ENCODE measurements at places on chromosomes 7 and 10. TPM values are rescaled to one million over a fixed set of nuclear protein-coding genes. Genes with fewer than 3 reads are reported as not detected.

DNA sequence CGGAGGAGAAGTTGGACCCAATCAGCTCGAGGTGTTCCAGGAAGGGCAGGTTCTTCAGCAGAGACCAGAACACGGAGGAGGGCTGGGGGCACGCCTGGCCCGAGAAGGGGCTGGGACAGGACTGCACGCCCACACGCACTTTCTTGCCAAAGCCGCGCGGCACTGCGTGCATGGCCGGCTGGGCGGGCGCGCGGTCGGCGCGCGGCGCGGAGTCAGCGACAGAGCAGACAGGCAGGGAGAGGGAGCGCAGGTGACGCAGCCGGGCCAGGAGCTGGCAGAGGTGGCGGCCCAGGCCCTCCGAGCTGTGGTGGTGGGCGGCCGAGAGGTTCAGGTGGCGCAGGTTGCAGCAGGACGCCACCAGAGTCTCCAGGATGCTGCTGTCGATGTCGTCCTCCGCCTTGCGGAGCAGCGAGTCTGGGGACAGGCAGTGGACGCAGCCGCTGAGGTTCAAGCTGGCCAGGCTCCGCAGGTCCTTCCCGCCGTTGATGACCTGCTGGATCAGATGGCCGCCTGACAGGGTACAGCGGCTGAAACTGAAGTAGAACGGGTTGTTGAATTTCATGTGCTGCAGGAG, 77.2 kb upstream of the TNRC18 start:
- DNase-seq = no peak

- DNase-seq = no peak
Measured at GRCh38 chr7:137978464-137979237, 23.2 kb downstream of the CREB3L2 start.

DNA sequence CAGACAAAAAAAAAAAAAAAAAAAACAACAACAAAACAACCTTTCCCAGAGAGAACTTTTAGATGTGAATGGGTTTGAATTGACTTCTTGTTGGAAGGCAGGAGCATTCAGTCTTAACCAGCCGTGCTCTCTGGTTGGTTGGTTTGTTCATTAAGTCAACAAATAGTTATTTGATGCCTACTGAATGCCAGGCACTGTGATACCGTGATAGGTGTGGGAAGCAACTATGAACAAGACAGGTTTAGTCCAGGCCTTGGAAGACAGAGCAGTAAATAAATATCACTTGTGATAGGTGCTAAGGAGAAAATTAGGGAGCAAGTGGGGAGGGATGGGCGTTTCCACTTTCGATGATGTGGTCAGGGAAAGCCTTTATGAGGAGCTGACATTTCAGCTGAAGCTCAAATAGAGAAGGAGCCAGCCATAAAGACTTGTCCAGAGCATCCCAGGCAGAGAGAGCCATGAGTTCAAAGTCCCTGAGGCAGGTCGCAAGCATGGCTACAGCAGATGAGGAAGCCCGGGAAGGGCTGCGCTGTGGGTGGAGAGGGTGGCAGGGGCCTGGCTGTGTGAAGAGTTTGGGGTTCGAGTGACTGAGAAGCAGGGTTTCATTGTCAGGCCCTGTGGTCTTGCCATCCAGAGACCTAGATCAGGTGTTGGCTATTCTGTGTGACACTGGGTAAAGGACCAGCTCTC, 8.0 kb downstream of the TSPAN15 start:
- DNase-seq = no peak

DNA sequence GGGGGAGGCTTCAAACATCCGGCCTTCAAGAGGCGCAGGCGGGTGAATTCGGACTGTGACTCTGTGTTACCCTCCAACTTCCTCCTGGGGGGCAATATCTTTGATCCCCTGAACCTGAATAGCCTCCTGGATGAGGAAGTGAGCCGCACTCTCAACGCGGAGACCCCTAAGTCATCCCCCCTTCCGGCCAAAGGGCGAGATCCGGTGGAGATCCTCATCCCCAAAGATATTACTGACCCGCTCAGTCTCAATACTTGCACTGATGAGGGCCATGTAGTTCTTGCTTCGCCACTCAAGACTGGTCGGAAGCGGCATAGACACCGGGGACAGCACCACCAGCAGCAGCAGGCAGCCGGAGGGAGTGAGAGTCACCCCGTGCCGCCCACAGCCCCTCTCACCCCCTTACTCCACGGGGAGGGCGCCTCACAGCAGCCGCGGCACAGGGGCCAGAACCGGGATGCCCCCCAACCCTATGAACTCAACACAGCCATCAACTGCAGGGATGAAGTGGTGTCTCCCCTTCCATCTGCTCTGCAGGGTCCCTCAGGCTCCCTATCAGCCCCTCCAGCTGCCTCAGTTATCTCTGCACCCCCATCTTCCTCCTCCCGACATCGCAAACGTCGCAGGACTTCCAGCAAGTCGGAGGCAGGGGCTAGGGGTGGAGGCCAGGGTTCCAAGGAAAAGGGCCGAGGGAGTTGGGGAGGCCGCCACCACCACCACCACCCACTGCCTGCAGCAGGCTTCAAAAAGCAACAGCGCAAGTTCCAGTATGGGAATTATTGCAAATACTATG, 1.1 kb downstream of the MEPCE start:
- no peak for DNase-seq

DNA sequence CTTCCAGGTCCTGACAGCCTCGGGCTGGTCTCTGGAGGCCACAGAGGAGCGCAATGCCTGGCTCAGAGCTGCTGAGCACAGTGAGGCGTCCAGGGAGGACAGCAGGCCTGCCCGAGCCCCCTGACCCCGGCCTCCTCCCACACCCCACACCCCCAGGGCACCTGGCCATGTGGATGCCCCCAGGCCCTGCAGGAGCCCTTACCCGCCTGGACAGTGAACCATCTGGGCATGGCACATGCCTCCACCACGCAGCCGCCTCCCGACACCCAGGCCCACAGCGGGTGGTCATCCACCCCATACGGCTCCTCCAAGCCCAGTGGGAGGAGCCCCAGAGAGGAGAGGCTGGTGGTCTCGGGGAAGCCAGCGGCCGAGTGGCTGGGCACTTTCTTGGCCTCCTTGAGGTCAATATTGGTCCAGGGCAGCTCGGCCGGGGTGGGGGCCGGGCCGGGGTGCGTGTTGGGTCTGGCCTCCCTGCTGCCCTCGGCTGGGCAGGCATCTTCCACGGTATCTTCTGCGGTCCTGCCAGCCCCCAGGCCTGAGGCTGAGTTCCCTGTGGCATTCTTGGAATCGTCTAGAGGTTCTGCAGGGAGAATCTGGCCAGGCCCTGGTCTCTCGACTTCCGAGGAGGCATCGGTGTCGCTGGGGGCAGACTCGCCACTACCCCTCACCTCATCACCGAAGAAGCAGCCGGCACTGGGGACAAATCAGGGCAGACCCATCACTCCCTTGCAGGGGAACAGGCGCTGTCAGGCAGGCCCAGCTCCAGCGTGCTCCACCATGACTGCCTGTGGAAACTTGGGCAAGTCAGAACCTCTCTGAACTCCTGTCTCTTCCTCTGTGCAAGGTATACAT, 18.6 kb downstream of the TECPR1 start:
- DNase-seq = no peak

- DNase-seq = no peak
Measured at GRCh38 chr10:44713307-44713706, 197.8 kb upstream of the TMEM72 start.

GRCh38 chr7:94378356-94378755, 16.3 kb upstream of the COL1A2 start:
- DNase-seq = no peak

HOXA10 gene
- 19.2 TPM for total RNA-seq

RUFY2 gene
- total RNA-seq = 24.8 TPM

HK1 gene
- 106 TPM for total RNA-seq

TMEM26 gene
- total RNA-seq = 0.25 TPM

AKR1C8 gene
- not detected for total RNA-seq
